ENCODE measurements at places on chromosomes 2 and 18.

GRCh38 chr18:58584200-58585127 is 44.4 kb downstream of the ALPK2 start:
- DNase-seq, result peak; percentile 10

DNA sequence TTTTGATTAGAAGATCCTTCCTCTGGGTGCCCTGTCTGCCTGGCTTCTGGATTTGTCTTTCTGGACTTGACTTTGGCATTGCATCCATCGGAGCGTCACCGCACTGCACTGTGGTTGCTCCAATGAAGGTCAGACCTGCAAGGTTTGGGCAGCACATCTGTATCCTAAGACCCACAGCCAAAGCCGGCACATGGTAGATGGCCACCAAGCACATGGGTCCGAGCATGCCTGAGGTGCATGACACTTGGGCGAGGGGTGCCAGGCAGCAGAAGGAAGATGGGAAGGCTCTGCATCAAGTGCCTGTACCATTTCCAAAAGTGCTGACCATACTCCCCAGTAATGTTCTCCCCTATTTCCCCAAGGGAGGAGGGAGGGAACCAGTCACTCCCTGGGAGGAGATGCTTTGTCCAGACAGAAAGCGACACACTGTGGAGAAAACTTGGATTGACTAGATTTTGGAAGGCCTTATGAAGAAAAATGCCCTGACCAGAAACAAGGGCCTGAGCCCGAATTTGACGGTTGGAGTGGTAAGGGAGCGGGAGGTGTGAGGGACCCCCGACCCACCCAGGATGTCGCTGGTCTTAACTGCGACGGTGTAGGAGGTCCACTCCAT is 149.9 kb downstream of the LOXHD1 start:
- DNase-seq, result no peak

DNA sequence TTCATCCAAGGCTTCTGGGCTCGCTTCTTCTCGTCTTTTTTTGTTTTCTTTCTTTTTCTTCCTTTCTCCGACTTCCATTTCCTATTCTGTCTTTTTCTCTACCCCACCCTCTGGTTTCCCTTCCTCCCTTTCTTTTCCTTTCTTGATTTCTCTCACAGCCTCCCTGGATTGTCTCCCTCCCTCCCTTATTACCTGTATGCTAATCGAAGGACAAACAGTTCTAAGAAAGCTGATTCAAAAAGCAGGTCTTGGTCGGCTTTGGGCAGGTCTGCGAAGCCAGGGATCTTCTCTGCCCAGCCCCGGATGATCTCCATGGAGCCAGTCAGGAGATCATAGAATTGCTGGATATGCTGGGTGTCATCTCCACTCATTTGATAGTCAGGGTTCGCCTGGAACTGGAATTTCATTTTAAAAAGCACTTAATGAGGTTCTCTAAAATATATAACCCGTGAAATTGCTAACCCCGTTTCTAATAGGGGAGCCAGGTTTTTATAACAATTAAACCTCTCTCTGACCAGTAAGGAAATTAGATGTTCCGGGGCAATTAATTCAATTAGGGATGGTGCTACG is 5.9 kb downstream of the NR4A2 start:
- DNase-seq, result no peak

- no peak for DNase-seq
Observed at GRCh38 chr2:179377296-179377695, 112.7 kb upstream of the SESTD1 start.

- peak; percentile 16 for DNase-seq
Observed at GRCh38 chr2:86052676-86053075, 53.0 kb downstream of the POLR1A start.

DNA sequence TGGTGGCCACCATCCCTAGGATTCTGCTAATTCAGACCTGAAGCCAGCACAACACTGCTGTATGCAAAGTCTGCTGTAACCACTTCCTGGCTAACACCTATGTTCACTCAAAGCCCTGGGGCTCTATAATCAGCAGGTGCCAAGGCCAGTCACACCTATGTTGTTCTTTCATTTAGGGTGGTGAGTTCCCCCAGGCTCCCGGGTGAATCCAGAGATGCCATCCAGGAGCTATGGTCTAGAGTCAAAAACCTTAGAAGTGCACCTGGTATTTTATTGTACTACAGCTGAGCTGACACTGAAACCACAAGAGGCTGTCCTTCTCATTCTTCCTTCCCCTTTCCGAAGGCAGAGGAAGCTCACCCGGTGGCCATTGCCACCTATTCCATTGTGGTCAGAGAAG is 46.2 kb upstream of the CCDC141 start:
- DNase-seq, result no peak

- DNase-seq, result no peak
Observed at GRCh38 chr18:74290794-74291471, 830 bp downstream of the CYB5A start.

GRCh38 chr2:95270541-95271081 is 3.6 kb upstream of the PROM2 start:
- no peak for DNase-seq

GRCh38 chr2:214560176-214560575 is 149.3 kb downstream of the VWC2L start:
- no peak for DNase-seq

DNA sequence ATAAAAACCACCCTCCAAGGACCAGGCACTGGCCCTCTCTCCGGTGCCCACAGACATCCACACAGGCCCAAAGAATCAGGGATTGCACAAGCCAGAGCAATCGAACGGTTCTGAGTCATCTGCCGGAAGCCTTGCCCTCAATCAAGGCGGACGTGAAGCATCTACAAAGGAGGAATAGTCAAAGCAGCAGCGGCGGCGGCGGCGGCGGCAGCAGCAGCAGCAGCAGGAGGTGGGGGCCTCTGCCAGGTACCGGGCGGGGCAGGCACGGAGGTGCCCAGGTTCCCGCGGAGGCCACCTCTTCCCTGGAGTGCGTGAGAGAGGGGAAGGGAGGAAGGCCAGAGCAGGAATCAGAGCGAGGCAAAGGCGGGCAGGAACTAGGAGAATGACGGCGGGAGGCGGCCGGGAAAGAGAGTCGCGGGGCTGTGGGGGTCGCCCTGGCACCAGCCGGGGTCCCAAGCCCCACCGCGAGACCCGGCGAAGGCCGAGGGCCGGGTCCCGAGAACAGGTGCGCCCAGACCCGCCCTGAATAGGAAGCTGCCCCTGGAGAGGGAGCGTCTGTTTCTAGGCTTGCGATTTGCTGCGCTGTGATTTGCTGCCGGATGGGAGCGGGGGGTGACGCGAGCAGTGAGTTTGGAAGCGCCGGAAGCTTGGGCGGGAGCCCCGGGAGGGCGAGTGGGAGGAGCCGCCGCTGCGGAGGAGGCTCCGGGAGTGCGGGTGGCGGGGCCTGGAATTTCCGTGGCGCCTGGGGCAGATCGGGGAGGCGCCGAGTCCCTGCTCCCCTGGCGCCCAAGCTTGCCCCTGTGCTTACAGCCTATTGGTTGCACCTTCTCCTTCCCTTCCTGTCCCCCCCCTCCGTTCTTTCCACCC is at the start of gene SERPINB8:
Gene SERPINB8, plus strand, starts transcription at position 140 of the 867 bp plus-strand sequence. CDS start 8,228 bp downstream, outside the sequence.
- DNase-seq, result peak; percentile 84

DNA sequence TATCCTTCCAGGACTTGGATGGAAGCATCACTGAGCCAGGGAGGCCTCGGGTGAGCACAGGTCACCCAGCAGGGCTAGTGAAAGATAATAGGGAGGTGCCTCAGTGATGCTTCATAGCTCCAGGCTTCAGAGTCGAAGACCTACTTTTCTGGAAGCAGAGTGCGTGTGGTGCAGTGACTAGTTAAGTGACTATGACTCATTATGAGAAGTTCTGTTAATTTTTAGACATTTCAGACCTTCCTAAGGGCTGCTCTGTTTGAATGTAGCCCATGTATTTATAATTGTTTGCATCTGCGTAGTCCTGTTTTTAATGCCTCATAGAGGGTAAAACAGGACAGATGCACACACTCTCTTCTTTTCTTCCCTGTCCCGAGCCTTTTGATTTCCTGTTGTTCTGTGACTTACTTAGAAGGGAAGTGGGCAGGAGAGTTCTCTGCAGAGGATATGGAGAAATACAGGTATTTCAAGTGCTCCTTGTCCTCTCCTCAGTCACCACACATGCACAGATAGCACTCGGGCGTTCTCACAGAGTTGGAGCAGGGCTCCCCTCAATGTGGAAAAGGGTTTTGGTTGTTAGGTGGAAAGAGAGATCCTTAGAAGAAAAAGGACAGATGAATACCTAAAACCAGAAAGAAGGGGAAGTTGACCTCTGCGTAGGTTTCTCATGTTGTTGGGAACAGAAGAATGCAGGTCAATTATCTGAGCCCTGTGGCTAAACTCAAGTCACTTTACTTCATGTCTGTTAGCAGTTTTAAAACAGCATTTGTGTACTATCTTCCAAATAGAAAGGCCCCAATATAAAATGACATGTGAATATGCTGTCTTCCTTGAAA is 34.7 kb downstream of the RALB start:
- no peak for DNase-seq

GRCh38 chr2:230643576-230644291 is 68.9 kb upstream of the CAB39 start:
- no peak for DNase-seq

- DNase-seq, result no peak
Observed at GRCh38 chr2:19851116-19851695, 50.6 kb downstream of the TTC32 start.

- DNase-seq, result no peak
Observed at GRCh38 chr18:78246050-78246449, 733.6 kb upstream of the SALL3 start.

DNA sequence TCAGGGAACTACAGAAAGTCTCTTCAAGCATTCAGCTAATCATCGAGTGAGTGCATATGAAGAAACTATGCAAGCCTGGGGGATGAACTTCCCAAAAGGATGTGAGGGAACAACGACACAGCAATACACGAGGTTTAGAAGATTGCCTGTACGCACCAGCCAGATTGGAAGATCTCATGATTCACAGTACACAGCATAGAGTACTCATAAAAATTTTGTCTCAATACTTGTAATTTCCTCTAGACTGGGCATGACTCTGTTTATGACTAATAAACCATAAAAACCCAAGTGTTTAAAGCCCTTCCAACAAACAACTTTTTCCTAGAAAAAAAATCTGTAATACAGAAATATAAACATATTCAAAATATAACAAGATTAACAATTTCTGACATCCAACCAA is 279.7 kb downstream of the KCNJ3 start:
- no peak for DNase-seq

- DNase-seq, result no peak
Observed at GRCh38 chr2:99821572-99821971, 320.8 kb downstream of the AFF3 start.

DNA sequence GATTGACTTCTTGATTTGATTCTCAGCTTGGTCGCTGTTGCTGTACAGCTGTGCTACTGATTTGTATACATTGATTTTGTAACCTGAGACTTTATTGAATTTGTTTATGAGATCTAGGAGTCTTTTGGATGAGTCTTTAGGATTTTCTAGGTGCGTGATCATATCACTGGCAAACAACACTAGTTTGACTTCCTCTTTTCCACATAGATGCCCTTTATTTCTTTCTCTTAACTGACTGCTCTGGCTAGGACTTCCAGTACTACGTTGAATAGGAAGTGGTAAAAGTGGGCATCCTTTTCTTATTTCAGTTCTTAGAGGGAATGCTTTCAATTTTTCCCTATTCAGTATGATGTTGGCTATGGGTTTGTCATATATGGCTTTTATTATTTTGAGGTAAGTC is 101.3 kb downstream of the OSBPL1A start:
- no peak for DNase-seq

GRCh38 chr2:84815146-84815545 is 65.7 kb downstream of the TRABD2A start:
- DNase-seq, result no peak

All from mesothelial cell of epicardium (in vitro differentiated cells).